ENCODE measurements at places on chromosomes 2 and 18. TPM values are rescaled to one million over a fixed set of nuclear protein-coding genes. Genes with fewer than 3 reads are reported as not detected.

Gene RGPD3
- not detected for total RNA-seq

Gene INO80B
- 15.0 TPM for total RNA-seq

Gene AQP12A
- total RNA-seq: not detected

Gene AFTPH
- 22.9 TPM for total RNA-seq

Gene TRABD2A
- 20.7 TPM for total RNA-seq

Gene ABCG8
- total RNA-seq: not detected

Gene CCDC150
- total RNA-seq: 4.8 TPM

Gene TUBA3E
- total RNA-seq: not detected

Gene DSG4
- total RNA-seq: not detected

Gene DARS1
- 58.6 TPM for total RNA-seq

Gene MAP4K4
- total RNA-seq: 212 TPM

Gene EVA1A
- total RNA-seq: 19.2 TPM
